M059J (cell line): ENCODE measurements at places on chromosomes 7 and 10.
A peak's percentile ranks its signal among the peaks of the same experiment; 100 is the strongest.

DNA sequence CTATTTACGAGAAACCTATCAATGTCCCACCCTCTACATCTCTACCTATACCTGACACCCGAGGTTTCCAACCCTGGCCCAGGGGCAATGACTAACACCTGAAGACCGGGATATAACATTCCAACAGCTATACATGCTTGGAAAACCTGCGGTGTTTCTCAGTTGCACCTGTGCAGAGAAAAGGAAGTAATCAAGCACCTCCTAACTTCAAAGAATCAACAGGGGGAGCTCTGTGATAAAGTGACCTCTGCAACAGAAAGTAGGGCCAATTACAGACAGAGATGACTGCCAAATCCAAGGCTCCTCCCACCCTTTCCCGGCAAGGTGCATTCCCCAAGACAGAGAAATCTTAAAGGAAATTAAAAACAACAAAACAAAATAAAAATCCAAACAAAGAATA is 41.3 kb downstream of the CCDC6 start:
- DNase-seq = peak; percentile 16

DNA sequence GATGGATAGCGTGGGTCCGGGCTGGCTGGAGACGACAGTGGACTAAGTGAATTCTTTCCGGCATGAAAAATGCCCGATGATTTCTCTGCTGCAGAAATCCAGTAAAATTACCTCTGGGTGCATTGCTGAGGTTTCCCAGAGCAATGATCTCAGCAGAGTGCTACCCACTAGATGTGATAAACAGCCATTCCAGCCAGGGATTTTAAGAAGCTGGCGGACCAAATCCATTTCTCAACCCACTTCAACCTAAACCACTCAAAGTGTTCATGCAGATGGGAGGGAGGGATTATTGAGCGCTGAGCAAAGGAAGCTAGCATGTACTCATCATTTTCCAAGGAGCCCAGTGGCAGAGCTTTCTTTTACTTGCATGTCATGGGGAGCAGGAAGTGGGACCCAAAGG is 116.7 kb downstream of the PRKCQ start:
- DNase-seq = no peak

- no peak for DNase-seq
Observed at GRCh38 chr7:88314061-88314491, 7.4 kb upstream of the STEAP4 start.

GRCh38 chr10:108166401-108166800 is 1001.9 kb upstream of the SORCS1 start:
- peak; percentile 43 for DNase-seq

DNA sequence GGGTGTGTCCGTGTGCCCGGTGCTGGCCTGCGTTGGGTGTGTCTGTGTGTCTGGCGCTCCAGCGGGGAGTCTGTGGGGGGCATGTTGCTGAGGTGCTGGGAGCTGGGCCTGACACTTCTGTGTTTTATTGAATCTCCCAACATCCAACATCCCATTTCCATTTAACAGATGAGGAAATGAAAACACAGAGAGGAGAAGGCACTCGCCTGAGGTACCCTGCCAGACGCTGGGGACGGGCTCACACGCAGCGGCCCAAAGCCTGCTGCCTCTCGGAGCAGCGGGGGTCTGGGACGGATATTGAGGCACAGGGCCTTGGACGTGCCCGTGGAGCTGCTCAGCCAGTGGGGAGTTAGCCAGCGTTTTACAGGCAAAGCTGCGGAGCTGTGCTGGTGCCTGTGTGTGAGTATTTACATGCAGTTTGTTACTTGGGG is 133.9 kb downstream of the DNAJB6 start:
- no peak for DNase-seq

GRCh38 chr7:150753826-150754603 is 16.8 kb downstream of the GIMAP5 start:
- DNase-seq = peak; percentile 18

GRCh38 chr7:30920584-30921539 is 9.2 kb downstream of the AQP1 start:
- peak; percentile 80 for DNase-seq

DNA sequence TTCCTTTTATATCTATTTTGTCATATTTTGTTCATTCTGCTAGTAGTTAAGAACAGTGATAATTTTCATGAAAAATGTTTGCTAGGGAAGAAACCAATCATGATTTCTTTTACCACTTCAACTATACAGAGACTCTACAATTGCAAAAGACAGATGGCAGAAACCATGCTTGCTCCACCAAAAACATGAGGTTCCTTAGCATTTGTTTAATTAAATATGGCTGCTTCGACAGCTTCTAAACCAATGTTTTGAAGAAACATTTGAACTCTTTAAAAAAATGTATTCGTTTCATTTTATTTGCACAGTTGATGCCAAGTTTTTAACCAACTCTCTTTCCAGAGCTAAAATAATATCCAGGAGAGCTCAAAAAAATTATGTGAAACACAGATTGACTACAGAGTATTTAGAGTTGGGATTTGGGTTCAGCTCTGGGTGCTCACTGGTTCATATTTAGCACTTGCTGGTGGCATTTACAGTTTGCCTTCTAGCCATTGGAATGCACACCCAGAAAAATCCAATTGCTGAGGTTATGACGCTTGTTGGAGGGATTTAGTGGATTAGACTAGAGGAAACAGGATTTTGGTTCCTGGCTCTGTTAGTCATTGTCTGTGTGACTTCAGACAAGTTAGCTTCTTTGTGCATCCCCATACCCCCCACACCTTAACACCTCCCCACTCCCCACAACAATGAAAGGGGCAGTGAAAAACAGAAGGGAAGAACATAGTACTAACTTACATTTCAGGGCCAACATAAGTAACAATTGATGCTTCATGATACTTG is 35.8 kb upstream of the SDHAF3 start:
- no peak for DNase-seq

DNA sequence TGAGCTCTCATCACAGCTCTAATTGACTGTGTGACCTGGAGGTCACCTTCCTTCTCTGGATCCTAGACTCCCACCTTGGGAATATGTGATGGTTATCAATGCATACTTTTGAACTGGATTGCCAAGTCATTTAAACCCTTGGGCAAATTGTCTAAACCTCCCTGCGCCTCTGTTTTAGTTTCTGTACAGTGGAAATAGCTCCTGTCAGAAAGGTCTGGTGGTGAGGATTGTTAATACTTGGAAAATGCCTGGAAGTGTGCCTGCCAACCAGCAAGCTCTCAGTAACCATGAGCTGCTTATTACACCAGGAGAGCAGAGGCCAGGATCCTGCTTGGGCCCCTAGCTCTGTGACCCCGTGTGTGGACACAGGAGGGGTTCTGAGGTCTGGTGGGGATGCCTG is 108.7 kb upstream of the PPIF start:
- peak; percentile 74 for DNase-seq

- no peak for DNase-seq
Observed at GRCh38 chr7:69961436-69961835, 363.2 kb downstream of the AUTS2 start.

GRCh38 chr10:18334116-18334867 is 194.1 kb downstream of the CACNB2 start:
- DNase-seq = no peak

- DNase-seq = no peak
Observed at GRCh38 chr10:54940418-54940817, 139.4 kb upstream of the PCDH15 start.

GRCh38 chr10:21401196-21401595 is 124.3 kb downstream of the SKIDA1 start:
- peak; percentile 65 for DNase-seq

DNA sequence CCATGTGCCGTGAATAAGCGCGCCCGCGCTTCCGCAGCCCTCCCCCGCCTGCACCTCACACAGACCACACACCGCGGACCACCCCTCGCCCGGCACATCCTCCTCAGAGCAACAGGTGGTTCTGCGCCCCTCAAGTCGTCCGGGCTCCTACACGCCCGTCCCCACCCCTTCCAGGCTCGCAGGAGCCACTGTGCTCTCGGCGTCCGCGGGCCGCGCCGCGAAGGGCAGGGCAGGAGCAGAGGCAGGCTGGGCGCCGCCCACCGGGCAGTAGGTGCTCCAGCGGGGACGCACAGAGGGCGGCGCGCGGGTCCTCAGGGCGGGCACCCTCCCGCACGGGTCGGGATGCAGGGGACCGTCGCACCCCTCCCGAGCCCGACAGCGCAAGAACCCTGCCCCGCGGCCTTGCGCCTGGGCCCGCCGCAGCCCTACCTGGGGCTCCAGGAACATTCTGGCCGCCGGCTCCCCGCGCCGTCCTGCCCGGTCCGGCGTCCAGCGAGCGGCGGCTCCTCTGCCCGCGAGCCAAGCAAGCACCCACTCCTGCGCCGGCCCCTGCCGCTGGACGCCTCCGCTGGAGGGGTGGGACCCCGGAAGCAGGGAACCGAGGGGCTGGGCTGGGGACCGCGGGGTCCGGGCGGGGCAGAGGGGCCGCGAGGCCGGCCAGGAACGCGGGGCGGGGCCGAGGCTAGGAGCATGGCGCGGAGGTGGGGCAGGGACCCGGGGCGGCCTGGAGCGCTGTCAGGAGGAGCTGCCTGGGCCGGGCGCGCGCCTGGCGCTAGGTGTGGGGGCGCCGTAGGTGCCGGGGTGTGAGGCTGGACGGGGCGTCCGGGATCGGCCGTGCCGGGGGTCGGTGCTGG is 37.4 kb downstream of the RASGEF1A start:
- no peak for DNase-seq

- DNase-seq = no peak
Observed at GRCh38 chr10:18185621-18186020, 45.4 kb downstream of the CACNB2 start.

DNA sequence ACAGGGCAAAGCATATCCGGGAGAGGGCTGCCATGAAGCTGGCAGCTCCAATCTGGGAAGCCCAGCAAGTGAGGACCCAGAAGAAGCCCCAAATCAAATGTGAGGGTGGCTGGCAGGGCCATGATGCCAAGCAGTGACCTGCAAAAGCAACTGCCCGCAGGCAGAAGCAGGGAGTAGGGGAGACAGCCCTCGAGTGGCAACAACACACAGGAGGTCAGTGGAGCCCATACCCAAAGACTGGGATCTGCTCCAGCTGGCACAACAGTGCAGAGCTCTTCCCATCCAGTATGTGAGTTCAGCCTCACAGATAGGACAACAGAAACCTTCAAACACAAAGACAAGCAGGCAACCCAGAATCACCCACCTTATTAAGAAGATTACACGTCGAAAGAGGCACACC is 45.0 kb downstream of the GRID1 start:
- DNase-seq = no peak

DNA sequence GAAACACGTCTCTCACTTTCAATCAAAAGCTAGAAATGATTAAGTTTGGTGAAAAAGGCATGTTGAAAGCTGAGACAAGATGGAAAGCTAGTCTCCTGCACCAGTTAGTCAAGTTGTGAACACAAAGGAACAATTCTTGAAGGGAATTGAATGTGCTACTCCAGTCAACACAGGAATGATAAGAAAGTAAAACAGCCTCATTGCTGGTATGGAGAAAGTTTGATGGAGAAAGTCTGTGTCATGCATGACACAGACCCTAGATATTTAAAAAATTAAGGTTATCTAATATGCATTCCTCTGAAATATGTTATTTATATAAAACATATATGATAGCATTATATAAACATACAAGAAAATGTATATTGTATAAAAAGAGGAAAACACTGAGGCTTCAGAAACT is 699.4 kb upstream of the FZD8 start:
- DNase-seq = no peak

GRCh38 chr10:5450605-5451384 is 38.4 kb downstream of the NET1 start:
- DNase-seq = no peak

- peak; percentile 85 for DNase-seq
Observed at GRCh38 chr10:14605231-14605925, 169.3 kb downstream of the FAM107B start.

DNA sequence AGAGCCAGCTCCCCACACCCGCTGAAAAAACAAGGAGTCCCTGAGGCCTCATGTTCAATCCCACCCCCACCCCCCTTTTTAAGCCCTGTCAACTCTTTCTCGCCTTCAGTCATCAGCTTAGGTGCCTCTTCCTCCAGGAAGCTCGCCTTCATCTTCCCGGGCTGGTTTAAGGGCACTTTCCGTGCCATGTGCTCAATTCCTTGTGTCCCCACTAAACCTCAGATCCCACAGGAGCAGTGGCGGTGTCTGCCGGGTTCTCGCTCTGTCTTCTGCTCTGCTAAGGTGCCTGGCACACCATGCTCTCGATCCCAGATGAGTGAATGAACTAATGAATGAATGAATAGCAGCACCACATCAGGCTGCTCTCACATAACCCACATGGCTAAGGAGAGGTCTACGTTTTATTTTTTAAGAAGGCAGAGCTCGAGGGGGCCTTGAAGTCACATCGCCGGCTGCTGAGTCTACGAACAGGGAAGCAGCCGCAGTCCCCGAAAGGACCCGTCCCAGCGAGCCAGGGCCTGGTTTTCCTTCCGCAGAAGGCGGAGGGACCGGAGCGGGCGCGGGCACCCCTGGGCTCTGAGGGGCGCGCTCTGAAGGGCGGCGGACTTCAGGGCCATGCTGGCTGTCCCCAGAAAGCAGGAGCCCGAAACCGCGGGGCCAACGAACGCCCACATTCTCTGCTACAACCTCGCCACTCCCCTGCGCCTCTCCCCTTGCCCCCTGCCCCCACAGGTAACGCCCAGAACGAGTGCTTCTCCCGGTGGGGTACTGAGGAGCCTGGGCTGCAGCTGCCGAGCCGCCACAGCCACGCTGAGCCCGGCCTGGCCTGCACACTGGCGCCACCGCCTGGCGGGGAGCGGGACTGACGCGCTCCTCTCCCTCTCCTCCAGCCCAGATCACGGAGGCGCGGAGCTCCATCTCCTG is 73.4 kb upstream of the KCNMA1 start:
- DNase-seq = peak; percentile 47

DNA sequence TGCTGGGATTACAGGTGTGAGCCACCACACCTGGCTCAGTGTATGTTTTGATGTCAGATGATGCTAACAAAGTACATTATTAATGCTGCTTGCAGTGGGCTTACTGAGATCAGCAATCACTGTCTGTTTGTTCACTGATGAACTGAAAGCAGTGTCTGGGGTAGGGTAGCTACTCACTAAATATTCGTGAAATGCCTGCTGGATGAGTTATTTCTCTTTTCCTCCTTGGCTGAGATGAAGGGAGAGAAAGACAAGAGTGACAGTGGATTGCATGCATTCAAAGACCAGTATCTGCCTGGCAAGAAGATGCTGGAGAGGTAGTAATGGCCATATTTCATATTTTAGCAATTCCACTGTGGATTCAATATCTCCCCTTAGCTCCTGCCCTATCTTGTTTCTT is 32.3 kb downstream of the FAM107B start:
- no peak for DNase-seq
